Pons (tissue), 1 donor: ENCODE measurements at places on chromosomes 1 and 21.

GRCh38 chr1:119984771-119985170 is 84.7 kb downstream of the NOTCH2 start:
- no peak for DNase-seq

GRCh38 chr21:36005018-36005417 is 55.3 kb downstream of the SETD4 start:
- no peak for DNase-seq

GRCh38 chr1:58778385-58779000 is 5.4 kb downstream of the JUN start:
- no peak for DNase-seq

- DNase-seq: no peak
Measured at GRCh38 chr1:176957603-176958002, 206.9 kb downstream of the ASTN1 start.

GRCh38 chr1:9671377-9672140 is 20.0 kb downstream of the PIK3CD start:
- no peak for DNase-seq

DNA sequence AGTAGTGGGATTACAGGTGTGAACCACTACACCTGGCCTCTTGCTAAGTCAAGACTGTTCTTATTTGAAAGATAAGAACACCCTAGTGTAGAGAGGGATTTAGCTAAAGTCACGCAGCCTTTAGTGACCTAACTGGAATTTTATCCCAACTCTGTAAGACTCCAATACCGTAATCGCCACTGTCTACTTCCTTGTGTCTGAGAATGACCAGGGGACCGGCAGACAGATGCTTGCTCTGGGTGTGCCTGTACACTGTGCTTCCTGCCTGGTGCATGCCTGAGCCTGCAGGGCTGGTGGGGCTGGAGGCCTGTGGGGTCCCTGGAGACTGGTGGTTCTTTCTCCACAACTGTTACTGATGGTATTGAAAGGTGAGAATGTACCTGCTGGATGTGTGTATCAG is 15.3 kb downstream of the MFSD2A start:
- DNase-seq: no peak

DNA sequence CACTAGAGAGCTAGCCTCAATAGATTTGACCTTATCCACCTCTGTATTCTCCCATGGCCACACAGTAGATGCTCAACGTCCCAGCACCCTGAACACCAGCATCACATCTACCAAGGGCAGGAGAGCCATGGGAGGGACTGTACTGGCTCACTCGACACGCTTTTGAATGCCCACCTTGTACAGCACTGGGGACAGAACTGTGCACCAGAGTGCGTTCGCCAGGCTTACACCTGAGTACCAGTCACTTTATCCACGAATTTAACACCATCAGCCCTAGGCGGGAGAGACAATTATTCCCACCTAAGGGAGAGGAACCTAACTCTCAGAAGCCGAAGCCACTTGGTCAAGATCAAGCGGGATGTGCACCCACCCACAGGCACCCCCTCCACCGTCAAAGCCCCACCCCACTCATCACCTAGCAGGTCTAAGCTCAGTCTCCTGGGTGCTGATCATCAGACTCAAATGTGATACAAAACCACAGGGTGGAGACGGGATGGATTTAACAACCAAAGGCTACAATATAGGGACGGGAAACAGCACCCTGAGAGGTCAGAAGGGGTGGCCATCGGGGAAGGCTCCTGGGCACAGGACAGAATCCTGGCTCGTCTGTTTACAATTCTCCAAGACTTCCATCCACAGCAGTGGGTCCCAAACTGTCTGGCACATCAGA is 110.5 kb downstream of the GLIS1 start:
- DNase-seq: no peak

GRCh38 chr1:205896351-205896750 is 46.4 kb upstream of the PM20D1 start:
- no peak for DNase-seq

GRCh38 chr1:44723064-44723463 is 7.9 kb downstream of the RNU5D-1 start:
- DNase-seq: no peak

DNA sequence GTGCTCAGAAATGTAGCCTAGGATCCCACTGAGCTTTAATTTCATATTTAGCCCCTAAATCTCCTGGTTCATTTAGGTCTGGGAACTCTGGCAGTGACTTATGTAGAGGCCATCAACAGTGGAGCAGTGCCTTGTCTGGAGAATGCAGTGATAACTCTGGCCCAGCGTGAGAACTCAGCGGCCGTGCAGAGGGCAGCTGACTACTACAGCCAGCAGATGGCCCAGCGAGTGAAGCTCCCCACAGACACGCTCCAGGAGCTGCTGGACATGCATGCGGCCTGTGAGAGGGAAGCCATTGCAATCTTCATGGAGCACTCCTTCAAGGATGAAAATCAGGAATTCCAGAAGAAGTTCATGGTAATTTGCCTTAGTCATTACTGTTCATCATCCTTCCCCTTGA is 17.8 kb downstream of the GBP6 start:
- DNase-seq: no peak

DNA sequence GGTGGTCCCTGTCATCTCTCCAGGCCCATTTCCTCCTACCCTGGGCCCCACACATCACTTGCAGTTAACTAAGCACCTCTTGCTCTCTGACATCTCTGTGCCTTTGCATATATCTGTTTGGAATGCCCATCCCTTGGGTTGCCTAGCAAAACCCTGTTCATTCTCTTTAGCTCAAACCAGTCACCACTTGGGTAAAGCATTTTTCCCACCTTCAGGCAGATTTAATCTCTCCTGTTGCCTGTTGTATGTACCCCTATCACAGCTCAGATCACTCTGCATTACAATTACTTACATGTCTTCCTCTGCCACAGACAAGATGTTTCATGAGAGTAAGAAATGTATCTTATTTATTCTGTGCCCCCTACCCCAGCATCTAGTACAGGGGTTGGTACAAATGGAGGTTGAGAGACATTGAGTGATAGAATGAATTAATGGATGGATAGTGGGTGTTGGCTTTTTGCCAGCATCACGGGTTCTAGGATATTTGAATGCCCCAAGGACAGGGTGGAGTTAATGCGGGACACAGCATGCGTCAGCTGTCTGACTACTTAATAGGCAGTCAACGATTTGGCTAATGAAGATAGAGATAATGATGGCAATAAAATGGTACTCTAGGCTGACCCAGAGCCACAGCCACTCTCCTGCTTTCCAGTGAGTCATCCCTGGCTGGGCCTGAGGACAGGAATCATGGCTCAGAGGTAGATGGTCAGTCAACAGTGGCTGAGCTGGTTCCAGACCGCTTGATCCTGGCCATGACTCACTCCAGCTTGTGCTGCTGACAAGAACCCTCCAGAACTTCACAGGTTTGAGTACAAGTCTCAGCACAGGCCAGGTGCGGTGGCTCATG is 6.5 kb downstream of the NR0B2 start:
- no peak for DNase-seq
